ENCODE measurements at places on chromosomes 12 and 14. TPM values are rescaled to one million over a fixed set of nuclear protein-coding genes. Genes with fewer than 3 reads are reported as not detected.

Gene AGAP2
- polyA plus RNA-seq = 13.1 TPM

Gene REM2
- 0.15 TPM for polyA plus RNA-seq

Gene BDKRB2
- polyA plus RNA-seq = 5.4 TPM

Gene FAM186B
- 0.69 TPM for polyA plus RNA-seq

Gene KRT71
- not detected for polyA plus RNA-seq

Gene ITGA7
- 461 TPM for polyA plus RNA-seq

Gene BTG1
- 70.6 TPM for polyA plus RNA-seq

Gene CIROP
- not detected for polyA plus RNA-seq

Gene CCDC184
- polyA plus RNA-seq = 1.2 TPM

Gene PRIMA1
- polyA plus RNA-seq = 4.6 TPM

Gene IL31
- polyA plus RNA-seq = not detected

Gene SPIC
- not detected for polyA plus RNA-seq

Gene HOXC11
- 6.6 TPM for polyA plus RNA-seq

- no peak for DNase-seq
Measured at GRCh38 chr12:70365398-70365647, 767 bp upstream of the KCNMB4 start.

DNA sequence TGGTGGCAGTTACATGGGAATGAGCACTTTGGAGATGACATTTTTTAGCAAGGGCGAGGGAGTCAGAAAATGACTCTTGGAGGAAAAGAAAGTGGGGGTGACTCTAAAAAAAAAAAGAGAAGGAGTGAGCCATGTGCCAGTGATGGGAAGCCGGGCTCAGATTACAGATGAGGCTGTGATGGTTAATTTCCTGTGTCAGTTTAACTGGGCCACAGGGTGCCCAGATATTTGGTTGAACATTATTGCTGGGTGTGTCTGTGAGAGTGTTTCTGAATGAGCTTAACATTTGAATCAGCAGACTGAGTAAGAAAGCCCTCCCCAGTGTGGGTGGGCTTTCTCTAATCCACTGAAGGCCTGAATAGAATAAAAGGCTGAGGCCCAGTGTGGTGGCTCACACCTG is 26.8 kb upstream of the CCDC60 start:
- no peak for DNase-seq

- no peak for DNase-seq
Measured at GRCh38 chr12:52310622-52311284, 10.4 kb downstream of the KRT83 start.

GRCh38 chr12:60345442-60345841 is 749.6 kb downstream of the SLC16A7 start:
- DNase-seq = no peak

- DNase-seq = no peak
Measured at GRCh38 chr12:112537710-112538396, 119.1 kb downstream of the PTPN11 start.

DNA sequence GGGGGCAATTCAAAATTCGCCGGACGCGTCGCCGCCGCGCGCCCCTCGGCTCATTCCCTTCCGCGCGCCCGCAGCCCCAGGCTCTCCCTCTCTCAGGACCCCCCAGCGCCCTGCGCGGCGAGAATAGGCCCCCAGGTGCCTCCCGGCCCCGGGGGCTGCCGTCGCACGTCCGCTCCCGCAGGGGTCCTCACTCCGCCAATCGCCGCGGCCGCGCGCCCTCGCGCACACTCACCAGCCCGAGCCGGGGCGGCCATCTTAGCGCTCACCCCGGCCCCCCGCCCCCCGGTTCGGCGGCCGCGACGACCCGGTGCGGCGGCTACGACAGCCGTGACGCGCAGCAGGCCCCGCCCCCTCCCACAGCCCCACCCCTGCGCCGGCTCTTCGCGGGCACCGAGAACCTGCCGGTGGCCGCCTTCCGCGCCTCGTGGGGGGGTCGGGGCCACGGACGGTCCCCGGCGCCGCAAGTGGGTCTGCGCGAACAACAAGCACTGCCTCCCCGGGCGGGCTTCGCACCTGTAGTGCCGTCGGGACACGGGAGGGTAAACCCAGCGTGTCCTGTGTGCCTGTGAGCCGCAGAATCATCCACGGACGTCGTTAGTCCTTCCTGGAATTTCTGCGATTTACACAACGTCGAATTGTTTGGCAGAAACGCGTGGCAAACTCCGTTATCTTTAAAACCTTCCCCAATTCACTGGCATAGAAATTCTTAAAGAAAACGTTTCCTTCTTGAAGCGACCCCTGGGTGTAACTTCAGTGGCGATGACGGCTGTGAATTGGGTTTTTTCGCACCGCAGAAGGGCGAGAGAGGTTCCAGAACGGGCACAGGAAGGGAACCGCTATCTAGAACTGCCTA is 2.5 kb downstream of the USP44 start:
- peak; percentile 48 for DNase-seq

DNA sequence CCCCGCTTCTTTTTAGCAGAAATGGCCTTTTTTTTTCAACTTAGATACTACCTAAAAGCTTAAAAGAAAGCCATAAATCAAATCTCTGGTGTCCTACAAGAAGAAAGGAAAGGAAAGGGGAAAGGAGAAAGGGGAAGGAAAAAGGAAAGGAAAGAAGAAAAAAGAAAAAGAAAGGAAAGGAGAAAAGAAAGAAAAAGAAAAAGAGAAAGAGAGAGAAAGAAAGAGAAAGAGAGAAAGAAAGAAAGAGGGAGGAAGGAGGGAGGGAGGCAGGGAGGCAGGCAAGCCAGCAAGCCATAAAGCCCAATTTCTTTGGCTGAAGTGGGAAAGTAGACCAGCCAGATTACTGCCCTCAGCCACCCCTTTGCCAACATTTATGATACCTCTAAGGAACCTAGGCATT is 32.5 kb upstream of the SLC6A13 start:
- no peak for DNase-seq

- DNase-seq = no peak
Measured at GRCh38 chr12:130764475-130765185, 48.5 kb upstream of the RIMBP2 start.

GRCh38 chr12:27607591-27607990 is 83.6 kb downstream of the PPFIBP1 start:
- DNase-seq = no peak

DNA sequence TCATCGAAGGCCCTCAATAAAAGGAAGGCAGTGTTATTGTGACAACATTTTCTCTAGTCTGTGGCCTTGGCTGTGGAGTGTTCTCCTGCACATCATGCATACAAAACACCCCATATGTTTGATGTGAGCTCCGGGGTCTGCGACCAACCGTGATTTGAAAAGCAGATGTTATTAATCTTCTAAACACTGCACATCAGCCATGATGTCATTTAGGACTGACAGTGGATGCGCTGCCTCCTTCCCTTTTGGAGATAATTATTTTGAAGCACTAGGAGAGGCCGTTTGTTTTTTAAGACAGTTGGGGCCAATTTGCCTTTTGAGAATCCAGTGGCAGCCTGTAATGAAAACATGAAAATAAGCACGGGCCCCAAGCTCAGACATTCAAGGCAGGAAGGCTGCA is 1041.6 kb downstream of the BCL11B start:
- no peak for DNase-seq

DNA sequence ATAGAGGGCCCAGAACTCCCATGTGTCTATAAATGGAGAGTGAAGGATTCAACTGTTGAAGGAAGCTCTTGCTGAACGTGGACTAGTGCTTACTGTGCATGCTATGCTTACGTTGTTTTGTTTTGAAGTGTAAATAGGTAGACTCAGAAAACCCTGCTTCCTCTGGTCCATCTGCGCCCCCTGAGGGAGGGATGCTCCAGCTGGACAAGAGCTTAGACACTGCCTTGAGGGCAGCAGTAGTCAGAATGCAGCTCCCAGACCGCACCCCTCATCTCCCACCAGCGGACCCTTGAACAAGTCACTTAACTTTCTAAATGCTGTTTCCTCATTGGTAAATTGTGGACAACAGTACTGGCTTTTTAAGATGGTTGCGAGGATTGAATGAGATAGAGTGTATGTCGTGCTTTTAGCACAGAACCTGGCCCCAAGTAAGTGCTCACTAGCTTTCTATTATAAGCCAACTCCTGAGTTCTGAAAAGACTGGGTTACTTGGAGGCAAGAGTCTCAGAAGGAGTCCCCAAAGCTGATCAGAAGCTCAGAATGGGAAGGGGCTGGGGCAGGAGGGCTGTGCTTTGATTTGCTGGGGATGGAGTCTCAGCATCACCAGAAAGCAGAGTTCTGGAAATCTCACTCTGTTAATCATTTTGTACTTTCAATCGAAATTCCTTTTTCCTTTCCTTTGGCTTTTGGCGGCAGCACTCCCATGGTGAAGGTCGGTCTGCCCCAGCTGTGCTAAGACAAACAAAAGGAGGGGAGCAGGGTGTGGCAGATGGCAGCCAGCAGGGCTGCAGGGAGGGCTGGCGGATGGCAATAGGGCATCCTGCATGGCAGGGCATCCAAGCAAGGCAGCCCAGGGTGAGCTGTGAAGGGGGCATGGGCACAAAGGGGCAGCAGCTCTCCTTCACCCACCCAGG is 15.6 kb downstream of the AGAP2 start:
- no peak for DNase-seq

DNA sequence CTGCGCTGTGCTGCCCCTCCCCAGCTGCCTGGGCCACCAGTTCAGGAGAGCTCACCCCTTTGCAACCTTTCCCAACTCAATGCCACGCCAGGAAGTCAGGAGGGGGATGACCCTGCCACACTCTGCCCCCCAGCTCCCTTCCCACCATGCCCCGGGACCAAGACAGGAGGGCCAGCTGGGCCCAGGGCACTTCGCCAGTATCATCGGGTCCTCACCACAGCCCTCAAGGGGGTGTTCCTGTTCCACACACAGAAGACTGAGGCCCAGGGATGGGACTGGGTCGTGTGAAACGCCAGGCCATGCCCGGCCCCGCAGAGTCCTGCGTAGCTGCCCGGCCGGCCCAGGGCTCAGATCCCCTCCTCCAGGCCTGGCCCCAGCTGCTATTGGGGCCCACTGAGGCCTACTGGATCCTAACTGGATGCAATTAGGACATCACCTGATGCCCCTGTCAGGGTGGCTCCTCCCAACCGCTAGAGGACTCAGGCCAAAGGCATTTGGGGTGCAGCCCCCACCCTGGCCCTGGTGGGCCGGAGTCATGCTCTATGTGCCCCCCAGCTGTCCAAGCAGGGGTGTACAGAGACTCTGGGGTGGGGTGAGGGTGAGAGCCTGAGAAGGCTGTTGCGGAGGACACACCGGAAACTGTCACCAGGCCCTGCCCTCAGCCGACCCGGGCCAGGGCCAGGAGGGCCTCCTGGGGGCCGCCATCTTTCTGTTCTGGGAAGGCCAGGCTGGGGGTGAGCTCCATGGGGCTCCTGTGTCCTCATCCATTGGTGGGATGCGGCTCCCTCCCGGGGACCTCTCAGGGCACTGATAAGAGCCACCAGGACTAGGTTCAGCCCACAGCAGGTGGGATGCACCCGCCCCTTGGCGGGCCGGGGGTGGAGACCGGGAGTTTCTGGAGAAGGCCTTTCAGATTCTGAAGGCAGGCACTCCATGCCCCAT is 29.3 kb upstream of the ANKRD9 start:
- DNase-seq = no peak

DNA sequence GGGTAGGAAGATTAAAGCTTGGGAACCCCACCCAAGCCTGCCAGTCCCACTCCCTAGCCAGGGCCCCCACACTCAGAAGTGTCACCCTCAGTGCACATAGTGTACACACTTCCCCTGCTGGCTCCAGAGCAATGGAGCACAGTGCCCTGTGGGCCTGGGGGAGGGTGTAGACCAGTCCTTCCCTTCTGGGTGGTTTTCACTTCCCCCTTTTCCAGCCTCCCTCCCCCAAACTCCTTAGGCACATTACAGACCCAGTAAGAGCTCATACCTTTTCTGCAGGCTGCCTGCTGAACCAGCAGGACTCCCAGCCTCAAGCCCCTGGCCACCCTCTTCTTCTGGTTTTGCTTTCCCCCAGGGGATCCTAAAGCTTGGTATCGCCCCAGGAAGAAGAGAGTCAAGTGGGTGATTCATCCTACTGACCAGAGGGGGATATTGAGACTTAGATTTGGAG is at the start of gene ZNF385A:
ZNF385A (minus strand) TSS at position 143 of the 451 bp plus-strand sequence. CDS start 219 bp downstream, outside the sequence.
- peak; percentile 71 for DNase-seq

DNA sequence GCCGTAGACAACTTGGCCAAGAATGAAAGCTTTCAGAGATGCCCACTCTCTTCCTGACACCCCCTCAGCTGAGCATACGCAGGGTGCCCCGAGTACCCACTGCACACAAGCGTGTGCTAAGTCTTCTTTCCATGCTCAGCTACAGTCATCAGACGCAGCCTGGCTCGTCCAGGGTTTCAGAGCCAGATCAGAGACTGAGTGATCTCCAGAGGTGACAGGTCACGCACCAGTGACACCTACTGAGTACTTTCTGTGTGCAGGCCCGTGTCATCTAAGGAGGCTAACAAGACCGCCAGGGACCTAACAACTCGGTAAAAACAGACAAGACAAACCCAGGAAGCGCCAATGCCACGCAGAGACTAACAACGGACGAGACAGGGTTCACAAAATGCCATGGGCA is 25.1 kb downstream of the STX2 start:
- DNase-seq = no peak

DNA sequence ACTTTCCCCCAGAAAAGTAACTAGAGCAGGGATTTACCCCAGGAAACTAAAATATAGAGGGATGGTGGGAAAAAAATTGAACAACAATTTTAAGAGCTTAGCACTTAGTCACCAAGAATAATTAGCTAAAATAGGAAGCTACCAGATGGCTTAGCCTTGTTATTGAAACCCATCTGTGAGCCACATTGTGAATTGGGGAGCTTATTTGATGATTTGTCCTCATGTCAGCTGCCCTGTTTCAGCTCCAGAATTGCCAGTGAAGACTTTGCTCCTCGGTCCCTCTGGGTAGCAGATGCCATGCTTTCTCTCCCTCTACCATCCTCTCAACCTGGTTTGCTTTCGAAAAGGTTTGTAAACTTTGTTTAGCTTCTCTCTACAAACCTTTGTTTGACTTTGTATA is 67.7 kb upstream of the PTHLH start:
- no peak for DNase-seq

GRCh38 chr12:132522592-132523380 is 32.8 kb downstream of the FBRSL1 start:
- no peak for DNase-seq

- peak; percentile 65 for DNase-seq
Measured at GRCh38 chr12:100508751-100509150, 35.1 kb downstream of the NR1H4 start.

- DNase-seq = no peak
Measured at GRCh38 chr14:69484444-69485314, at the start of gene PLEKHD1. Gene PLEKHD1 (plus strand): TSS chr14:69484728. CDS start chr14:69484966, 238 bp downstream.

- no peak for DNase-seq
Measured at GRCh38 chr12:128853600-128854197, 421 bp downstream of the GLT1D1 start.

GRCh38 chr12:110585231-110585799 is 2.2 kb upstream of the PPTC7 start:
- peak; percentile 73 for DNase-seq

GRCh38 chr14:53630336-53630735 is 326.3 kb downstream of the BMP4 start:
- peak; percentile 60 for DNase-seq
